ENCODE measurements at places on chromosomes 12 and 14. TPM values are rescaled to one million over a fixed set of nuclear protein-coding genes. Genes with fewer than 3 reads are reported as not detected.

CLSTN3 gene
- total RNA-seq, result 108 TPM

MSRB3 gene
- total RNA-seq, result 1.2 TPM

GRCh38 chr14:54857830-54858269, 44.8 kb downstream of the GCH1 start:
- no peak for DNase-seq

DNA sequence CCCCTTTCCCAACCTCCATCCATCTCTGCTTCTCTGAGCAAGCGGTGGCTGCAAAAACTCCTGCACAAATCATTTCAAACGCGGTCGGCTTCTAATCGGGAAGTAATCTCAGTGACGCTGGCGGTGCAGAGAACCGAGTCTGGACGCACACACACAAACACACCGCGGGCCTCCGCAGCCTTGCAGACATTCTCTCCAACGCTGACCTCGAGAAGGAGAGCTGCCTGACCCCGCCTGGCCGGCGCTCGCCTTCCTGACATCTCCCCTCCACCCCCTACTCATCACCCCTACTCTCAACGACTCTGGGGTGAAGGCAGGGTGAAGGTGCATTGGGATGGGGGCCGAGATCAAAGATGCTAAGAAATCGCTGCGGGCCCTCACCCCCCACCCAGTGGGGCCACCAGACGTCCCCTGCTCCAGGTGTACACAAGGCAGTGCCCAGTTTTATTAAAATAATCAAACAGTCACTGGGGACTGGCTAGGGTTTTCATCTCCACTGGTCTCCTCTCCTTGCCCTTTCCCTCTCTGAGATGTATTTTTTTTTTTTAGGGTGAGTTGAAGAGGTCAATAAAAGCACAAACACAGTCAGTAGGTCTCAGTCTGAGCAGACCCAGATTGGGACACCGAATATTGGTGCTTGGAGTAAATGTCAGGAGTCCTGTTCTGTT, 506 bp upstream of the TBX5 start:
- peak; percentile 53 for DNase-seq

GRCh38 chr14:22497671-22498093, 91.3 kb downstream of the DAD1 start:
- DNase-seq, result no peak

GRCh38 chr12:55955800-55956508, 9.9 kb downstream of the PMEL start:
- DNase-seq, result peak; percentile 89

- DNase-seq, result no peak
These were observed 167.0 kb downstream of the EFCAB11 start for GRCh38 chr14:89787525-89787924.

- DNase-seq, result peak; percentile 10
These were observed 350.6 kb downstream of the DPF3 start for GRCh38 chr14:72543341-72543740.

All from endodermal cell (in vitro differentiated cells).